ENCODE measurements at places on chromosomes 5 and 9.
A peak's percentile ranks its signal among the peaks of the same experiment; 100 is the strongest.

GRCh38 chr5:173672891-173673290 lies 56.4 kb upstream of the BOD1 start:
- no peak for DNase-seq

DNA sequence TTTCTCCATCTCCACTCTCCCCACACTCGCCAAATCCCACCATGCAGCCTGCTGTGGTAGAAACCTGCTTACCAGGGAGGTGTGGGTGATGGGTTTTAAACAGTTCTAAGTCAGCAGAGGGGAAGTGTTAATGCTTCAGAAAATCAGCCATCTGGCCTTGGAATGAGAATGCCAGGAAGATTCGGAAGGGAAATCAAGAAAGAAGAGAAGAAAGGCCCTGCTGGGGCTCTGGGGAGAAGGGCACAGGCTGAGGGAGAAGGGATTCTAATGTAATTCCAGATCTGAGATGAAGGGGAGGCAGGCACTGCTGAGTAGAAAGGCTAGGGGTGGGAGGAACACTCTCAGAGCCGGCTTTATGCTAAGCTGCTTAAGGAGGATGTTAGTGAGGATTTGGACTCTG lies 434.7 kb upstream of the DMAC1 start:
- no peak for DNase-seq

- peak; percentile 60 for DNase-seq
Observed at GRCh38 chr9:113581865-113582697, 118.6 kb downstream of the RGS3 start.

- peak; percentile 95 for DNase-seq
Observed at GRCh38 chr5:62306323-62306895, 403 bp downstream of the KIF2A start.

GRCh38 chr9:118533101-118533500 lies 828.9 kb downstream of the TLR4 start:
- DNase-seq: no peak

GRCh38 chr5:135129307-135129706 lies 95.3 kb upstream of the PITX1 start:
- no peak for DNase-seq

Data from NCI-H69 (cell line).